Activated naive CD8-positive, alpha-beta T cell treated with anti-CD3 and anti-CD28 coated beads, Interleukin-2, amount 10 ng/mL, durations not matched to agents 7 days and 5 days (primary cell): ENCODE measurements at places on chromosomes 1 and 21. TPM values are rescaled to one million over a fixed set of nuclear protein-coding genes. Genes with fewer than 3 reads are reported as not detected.

DNA sequence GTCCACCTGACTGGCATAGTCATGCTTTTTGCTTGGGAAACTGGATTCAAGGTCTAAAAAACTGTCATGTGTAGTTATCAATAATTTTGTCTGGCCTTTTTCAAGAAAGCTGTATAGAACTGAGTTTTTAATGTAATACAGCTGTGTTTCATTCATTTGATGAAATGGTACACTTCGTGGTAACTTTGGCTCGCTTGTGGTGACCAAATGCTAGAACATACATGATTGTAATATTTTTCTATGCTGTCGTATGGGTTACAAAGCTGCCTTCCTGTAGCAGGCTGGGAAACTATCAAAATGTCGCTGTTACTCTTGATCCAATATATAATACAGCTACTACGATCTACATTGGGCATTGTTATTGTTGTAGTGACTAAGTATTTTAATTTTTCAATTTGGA, 2.1 kb downstream of the LRRC42 start:
- peak overlapping the region; percentile 4 for H3K4me3 ChIP-seq
- H3K36me3 ChIP-seq = peaks cover 16% of the 10 kb centered on the region
- no peaks in the 10 kb centered on the region for H3K27me3 ChIP-seq
- no peak overlapping the region for H3K27ac ChIP-seq

DNA sequence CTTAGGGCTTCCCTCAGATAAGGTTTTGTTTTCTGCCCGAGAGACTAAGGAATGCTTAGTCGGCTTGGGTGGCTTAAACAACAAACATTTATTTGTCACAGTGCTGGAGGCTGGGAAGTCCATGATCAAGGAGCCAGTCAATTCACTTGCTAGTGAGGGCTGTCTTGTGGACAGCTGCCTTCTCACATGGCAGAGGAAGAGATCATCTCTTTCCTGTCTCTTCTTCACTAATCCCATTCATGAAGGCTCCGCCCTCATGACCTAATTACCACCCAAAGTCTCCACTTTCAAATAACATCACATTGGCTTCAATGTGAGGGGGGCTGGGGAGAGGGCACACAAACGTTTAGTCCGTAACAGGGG, 50.5 kb upstream of the IL12RB2 start:
- no peaks in the 10 kb centered on the region for H3K27me3 ChIP-seq
- no peak for DNase-seq
- peaks cover 5% of the 10 kb centered on the region for H3K4me1 ChIP-seq
- H3K36me3 ChIP-seq = peaks cover 10% of the 10 kb centered on the region

- H3K27me3 ChIP-seq = peaks cover 3% of the 10 kb centered on the region
- no peak overlapping the region for H3K4me3 ChIP-seq
- H3K4me1 ChIP-seq = peaks cover 7% of the 10 kb centered on the region
- no peak for DNase-seq
- H3K36me3 ChIP-seq = peaks cover 16% of the 10 kb centered on the region
- no peak overlapping the region for H3K27ac ChIP-seq
These were observed 11.6 kb upstream of the HIPK1 start for GRCh38 chr1:113917400-113918082.

GRCh38 chr1:154714638-154715037, 106.7 kb upstream of the ADAR start:
- peaks cover 21% of the 10 kb centered on the region for H3K4me1 ChIP-seq
- no peak for DNase-seq
- H3K36me3 ChIP-seq = no peaks in the 10 kb centered on the region
- no peak overlapping the region for H3K4me3 ChIP-seq
- H3K27ac ChIP-seq = no peak overlapping the region

DNA sequence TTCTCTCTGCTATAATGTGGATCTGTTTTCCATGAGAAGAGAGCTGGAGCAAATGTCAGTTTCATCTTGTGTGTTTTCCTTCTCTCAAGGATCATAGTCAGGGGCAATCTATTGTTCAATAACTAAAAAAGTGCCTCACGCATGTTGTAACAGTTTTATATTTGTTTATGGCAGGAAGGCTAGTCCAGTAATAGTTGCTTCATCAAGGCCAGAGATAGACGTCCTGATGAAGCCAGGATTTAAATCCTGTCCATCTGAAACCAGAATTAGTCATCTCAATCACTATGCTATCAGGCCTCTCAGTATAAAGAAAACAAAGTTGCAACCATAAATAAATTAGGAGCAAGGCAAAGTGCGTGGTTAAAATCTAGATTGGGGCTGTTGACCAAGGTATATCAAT, 30.2 kb upstream of the DUSP10 start:
- no peak overlapping the region for H3K4me3 ChIP-seq
- no peak overlapping the region for H3K27ac ChIP-seq
- H3K4me1 ChIP-seq = peaks cover 37% of the 10 kb centered on the region
- peaks cover 6% of the 10 kb centered on the region for H3K36me3 ChIP-seq
- DNase-seq = no peak

DNA sequence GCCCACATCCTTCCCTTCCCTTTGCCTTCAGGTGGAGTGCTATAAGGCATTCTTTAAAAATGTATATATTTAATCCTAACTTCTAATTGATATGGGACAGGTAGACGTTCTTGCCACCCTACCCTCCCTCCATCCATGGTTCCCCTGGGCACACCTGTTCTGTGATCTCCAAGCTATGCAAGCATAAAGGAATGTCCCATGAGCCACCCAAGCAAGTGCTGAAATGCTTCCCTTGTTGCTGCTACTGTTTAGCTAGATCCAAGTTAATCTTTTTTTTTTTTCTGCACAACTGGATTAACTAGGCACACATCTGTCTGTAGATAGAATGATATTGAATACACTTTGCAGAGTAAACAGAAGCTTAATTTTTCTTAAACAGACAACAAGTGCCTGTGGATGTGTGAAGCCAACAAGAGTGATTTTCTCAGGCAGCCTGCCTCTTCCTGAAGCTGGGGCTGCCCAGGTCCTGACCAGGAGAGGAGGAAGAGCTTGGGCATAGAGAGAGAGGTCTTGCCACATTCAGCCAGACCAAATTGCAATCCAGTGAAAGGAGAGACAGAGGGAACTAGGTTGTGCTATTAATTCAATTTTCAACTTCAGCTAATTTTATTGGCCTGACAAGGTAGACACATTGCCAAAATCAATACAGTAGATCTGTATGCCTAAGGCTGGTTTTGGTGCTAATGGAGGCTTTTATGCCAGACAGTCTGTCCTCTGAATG, 28.2 kb upstream of the ATP1B1 start:
- H3K27me3 ChIP-seq = peaks cover 2% of the 10 kb centered on the region
- DNase-seq = no peak
- H3K4me1 ChIP-seq = no peaks in the 10 kb centered on the region
- no peak overlapping the region for H3K4me3 ChIP-seq

DNA sequence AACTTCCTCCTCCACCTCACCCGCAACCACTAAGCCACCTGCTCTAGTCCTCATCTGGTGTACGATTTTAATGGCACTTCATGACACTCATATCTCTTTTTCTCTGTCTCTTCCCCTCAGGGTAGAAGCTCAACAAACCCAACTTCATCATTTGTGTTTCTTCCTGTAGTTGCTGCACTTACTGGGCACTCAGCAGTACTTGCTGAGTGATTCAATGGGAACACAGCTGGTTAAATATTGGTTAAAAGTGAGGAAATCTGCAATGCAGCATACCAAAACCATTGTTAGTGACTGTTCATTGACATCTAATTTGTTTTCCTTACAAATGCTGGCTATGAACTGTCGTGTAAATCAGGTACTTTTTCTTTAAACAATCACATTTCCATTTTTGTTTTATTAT, 541.1 kb upstream of the PRMT6 start:
- H3K27me3 ChIP-seq = no peaks in the 10 kb centered on the region
- H3K27ac ChIP-seq = no peak overlapping the region
- no peaks in the 10 kb centered on the region for H3K36me3 ChIP-seq
- DNase-seq = no peak
- H3K4me3 ChIP-seq = no peak overlapping the region

- no peak overlapping the region for H3K4me3 ChIP-seq
- H3K36me3 ChIP-seq = peaks cover 48% of the 10 kb centered on the region
- H3K27ac ChIP-seq = no peak overlapping the region
These were observed 64.2 kb downstream of the SLC30A7 start for GRCh38 chr1:100960098-100960497.

DNA sequence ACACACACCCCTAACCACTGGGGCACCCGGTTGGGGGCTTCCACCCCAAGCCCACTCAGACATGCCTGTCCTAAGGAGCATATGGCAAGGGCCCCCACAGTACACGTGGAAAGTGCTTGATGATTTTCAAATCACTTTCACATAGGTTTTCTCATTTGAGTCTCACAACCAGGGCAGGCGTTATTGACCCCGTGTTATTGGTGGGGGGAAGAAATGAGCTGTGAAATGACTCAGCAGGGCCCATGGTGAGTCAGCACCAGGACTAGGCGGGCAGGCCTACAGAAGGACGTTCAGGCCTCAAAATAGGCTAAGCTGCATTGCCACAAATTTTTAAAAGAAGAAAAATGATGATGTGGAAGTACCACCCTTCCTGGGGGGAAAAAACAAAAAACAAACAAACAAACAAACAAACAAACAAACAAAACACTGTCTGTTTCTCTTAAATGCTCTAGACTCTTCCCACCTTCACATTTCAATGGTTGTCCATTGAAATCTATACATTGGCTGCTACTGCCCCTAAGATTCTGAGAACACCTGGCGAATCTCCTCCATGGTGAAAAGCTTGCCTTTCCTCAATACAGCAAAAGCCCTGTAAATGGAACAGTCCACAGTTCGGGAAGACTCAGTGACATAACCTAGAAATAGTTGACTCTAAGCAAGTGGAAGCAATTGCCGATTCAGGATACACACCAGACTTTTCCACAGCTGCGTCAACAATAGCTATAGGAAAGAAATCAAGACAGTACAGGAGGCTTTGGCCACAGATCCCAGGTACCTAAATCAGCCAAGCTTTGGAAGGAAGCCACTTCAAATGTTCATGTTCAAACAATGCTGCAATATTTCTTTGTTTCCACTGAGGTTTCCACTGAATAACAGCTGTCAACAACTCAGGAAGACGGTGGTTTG, 234.7 kb downstream of the TOMM20 start:
- no peak for DNase-seq
- peaks cover 5% of the 10 kb centered on the region for H3K36me3 ChIP-seq
- H3K4me1 ChIP-seq = peaks cover 41% of the 10 kb centered on the region
- H3K27me3 ChIP-seq = no peaks in the 10 kb centered on the region

DNA sequence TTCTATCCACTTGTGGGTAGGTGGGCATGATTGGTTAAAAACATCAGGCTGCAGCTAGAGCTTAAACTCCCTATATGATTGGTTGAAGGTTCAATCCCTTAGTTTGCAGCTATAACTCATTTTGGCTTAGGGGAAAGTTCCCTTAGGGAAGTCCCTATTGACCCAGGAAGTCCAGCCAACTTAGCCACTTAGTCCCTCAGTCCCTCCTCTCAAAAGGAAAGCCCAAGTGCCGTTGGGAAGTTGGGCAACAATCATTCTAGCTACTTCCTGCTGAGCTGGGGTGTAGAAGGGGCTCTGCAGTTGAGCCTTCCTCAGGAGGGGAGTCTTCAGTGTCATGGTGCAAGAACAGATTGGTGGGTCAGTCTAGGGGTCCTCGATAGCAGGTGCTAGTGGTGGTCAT, 12.2 kb downstream of the MSTO1 start:
- H3K27ac ChIP-seq = no peak overlapping the region
- no peaks in the 10 kb centered on the region for H3K4me1 ChIP-seq
- no peak overlapping the region for H3K4me3 ChIP-seq
- DNase-seq = no peak
- peaks cover 5% of the 10 kb centered on the region for H3K27me3 ChIP-seq

GRCh38 chr1:9078015-9078751, 8.7 kb upstream of the SLC2A5 start:
- peaks cover 46% of the 10 kb centered on the region for H3K4me1 ChIP-seq
- no peak for DNase-seq
- H3K27me3 ChIP-seq = peaks cover 60% of the 10 kb centered on the region
- no peak overlapping the region for H3K27ac ChIP-seq

GRCh38 chr1:76269155-76269554, 194.6 kb downstream of the ST6GALNAC3 start:
- peak overlapping the region; percentile 65 for H3K4me3 ChIP-seq
- peaks cover 6% of the 10 kb centered on the region for H3K36me3 ChIP-seq
- peaks cover 57% of the 10 kb centered on the region for H3K4me1 ChIP-seq
- H3K27ac ChIP-seq = peak overlapping the region; percentile 95

GRCh38 chr1:213983493-213984386, 4.0 kb upstream of the PROX1 start:
- H3K4me3 ChIP-seq = no peak overlapping the region
- H3K27ac ChIP-seq = no peak overlapping the region
- no peak for DNase-seq
- H3K27me3 ChIP-seq = peaks cover 86% of the 10 kb centered on the region
- peaks cover 3% of the 10 kb centered on the region for H3K36me3 ChIP-seq
- peaks cover 21% of the 10 kb centered on the region for H3K4me1 ChIP-seq

Gene TSPEAR
- total RNA-seq = not detected

Gene ATAD3C
- 1.7 TPM for total RNA-seq

Gene FCGR3A
- 1.9 TPM for total RNA-seq

Gene RBM8A
- total RNA-seq = 157 TPM

Gene ST6GALNAC3
- 0.48 TPM for total RNA-seq

Gene CYP4A11
- not detected for total RNA-seq

Gene LYPD8
- not detected for total RNA-seq

Gene FMO5
- 0.86 TPM for total RNA-seq
